ENCODE measurements at places on chromosomes 5 and 9. TPM values are rescaled to one million over a fixed set of nuclear protein-coding genes. Genes with fewer than 3 reads are reported as not detected.
A peak's percentile ranks its signal among the peaks of the same experiment; 100 is the strongest.

DNA sequence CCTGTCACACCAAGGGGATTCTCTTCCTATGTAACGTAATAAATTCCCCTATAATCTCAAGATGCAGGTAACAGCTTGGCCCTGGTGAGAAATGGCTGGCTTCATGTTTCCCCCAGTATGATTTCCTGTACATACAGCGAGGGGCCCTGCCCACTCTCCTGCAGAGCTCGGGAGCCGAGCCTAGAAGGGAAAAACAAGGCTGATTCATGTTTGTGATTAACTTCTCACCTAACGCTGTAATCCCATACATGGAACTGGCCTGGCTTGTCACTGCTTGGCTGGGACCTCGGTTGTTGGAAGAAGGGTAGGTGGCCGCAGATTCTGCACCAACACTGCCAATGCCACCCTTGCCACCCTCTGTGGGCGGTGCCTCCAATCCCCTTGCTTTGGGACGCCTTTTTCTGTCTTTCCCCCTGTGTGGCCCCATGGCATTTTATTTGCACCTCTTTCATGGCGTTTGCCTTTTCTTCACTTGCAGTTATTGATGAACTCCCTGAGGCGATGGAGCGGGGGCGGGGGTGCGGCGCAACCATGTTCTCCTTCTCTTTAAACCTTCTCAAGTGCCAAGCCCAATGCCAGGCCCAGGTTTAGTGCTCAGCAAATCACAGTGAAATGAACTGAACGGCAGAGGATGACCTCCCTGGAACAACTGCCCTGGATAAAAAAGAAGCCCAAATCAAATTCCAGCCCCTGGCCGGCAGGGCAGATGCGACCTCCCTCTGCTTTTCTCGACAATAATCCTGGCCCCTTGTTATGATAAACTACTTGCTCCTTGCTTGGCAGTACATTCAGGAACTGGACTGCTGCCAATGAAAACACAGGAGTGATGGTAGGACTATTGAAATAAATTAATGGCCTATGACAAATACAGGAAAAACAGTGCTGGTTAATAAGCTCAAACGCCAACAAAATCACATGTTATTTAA is 108.1 kb downstream of the TMEM174 start:
- DNase-seq = no peak

DNA sequence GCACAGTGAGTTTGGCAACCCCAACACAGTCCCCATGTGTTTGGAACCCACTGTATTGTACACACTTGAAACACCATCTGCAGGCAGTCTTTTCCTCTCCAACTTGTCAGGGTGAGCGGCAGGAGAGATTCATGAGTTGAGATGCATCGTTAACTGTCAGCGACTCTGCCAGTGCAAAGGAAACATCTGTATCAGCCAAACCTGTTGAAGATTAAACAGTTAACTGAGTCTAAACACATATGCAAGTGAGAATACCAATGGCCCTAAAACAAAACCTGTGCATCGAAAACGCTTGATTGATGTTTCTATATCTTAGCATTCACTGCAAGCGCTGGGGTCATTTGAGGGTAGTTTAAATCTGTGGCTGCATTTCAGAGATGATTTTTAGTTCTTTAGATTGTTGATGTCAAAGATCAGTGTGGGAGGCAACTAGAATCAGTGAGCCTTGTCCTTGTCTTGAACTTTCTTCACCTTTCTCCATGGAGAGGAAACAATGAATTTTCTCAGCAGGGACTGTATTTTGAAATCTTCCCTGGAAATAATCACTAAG is 41.3 kb upstream of the PAM start:
- DNase-seq = no peak

GRCh38 chr9:121876658-121877271 is 216.3 kb downstream of the TTLL11 start:
- no peak for DNase-seq

GRCh38 chr5:1699394-1699793 is 100.2 kb downstream of the MRPL36 start:
- DNase-seq = no peak

GRCh38 chr5:156218367-156219158 is 108.4 kb upstream of the SGCD start:
- no peak for DNase-seq

- no peak for DNase-seq
Observed at GRCh38 chr9:34252670-34253459, 74.0 kb downstream of the UBAP1 start.

DNA sequence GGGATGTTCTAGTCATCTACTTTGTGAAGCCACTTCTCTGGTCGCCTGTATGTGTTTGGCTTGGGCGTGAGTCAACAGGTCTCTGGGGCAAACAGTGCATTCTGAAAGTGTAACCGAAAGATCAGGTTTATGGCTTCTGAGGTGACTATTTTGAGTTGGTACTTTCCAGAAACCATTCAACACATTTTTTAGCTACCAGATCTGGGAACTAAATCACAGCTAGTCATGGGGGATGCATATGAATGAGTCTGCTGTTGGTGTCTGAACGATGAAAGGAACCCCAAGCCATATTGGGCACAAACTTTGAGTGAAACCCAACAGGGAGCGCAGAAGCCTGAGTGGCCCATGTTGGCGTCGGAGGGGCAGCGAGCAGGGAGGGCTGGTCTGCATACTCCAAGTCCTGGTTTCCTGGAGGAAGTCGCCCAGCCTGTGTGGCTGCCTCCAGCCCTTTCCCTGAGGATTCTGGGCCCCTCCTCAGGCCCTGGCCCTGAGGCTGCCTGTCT is 35.3 kb downstream of the UBE2QL1 start:
- DNase-seq = no peak

GRCh38 chr5:93636837-93637236 is 53.8 kb downstream of the NR2F1 start:
- DNase-seq = no peak

- no peak for DNase-seq
Observed at GRCh38 chr5:170985486-170985885, 123.7 kb downstream of the RANBP17 start.

- no peak for DNase-seq
Observed at GRCh38 chr5:174411479-174411819, 312.9 kb upstream of the MSX2 start.

DNA sequence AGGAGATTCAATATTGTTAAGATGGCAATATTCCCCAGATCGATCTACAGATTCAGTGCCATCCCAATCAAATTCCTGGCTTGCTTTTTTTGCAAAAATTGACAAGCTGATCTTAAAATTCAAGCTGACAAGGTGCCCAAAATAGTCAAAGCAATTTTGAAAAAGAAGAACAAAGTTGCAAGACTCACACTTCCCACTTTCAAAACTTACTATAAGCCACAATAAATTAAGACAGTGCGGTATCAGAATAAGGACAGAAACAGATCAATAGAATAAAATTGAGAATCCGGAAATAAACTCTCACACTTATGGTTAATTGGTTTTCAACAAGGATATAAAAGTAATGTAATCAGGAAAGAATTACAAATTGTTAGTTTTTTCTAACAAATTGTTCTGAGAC is 97.1 kb downstream of the NRG2 start:
- no peak for DNase-seq

- DNase-seq = no peak
Observed at GRCh38 chr9:126851286-126851880, 9.1 kb upstream of the ZBTB34 start.

- no peak for DNase-seq
Observed at GRCh38 chr5:171428168-171428696, 8.8 kb downstream of the FGF18 start.

- DNase-seq = no peak
Observed at GRCh38 chr9:131625790-131626670, 80.7 kb downstream of the PRRT1B start.

- no peak for DNase-seq
Observed at GRCh38 chr5:33934176-33934575, 2.0 kb upstream of the RXFP3 start.

GRCh38 chr9:13726746-13727145 is 447.3 kb upstream of the MPDZ start:
- DNase-seq = no peak

DNA sequence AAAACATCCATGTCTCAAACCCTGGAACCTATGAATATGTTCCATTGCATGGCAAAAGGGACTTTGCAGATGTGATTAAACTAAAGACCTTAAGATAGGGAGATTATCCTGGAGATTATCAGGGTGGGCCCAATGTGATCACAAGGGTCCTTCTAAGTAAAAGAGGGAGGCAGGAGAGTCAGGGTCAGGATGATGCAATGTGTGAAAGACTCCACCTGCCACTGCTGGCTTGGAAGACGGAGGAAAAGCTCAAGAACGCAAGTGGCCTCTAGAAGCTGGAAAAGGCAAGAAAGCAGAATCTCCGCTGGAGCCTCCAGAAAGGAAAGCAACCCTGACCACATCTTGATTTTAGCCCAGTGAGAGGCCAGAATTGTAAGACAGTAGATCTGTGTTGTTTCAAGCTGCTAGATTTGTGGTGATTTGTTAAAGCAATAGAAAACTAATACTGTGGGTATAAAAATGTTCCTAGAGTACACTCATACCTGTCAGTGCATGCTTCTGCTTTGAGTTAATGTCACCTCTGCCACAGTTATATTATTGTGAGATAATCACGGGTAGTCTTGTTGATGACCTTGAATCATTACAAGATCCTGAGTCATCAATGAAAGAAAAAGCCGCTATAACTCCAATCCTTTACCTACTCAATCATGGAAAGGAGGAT is 93.5 kb upstream of the TNPO1 start:
- DNase-seq = no peak

DNA sequence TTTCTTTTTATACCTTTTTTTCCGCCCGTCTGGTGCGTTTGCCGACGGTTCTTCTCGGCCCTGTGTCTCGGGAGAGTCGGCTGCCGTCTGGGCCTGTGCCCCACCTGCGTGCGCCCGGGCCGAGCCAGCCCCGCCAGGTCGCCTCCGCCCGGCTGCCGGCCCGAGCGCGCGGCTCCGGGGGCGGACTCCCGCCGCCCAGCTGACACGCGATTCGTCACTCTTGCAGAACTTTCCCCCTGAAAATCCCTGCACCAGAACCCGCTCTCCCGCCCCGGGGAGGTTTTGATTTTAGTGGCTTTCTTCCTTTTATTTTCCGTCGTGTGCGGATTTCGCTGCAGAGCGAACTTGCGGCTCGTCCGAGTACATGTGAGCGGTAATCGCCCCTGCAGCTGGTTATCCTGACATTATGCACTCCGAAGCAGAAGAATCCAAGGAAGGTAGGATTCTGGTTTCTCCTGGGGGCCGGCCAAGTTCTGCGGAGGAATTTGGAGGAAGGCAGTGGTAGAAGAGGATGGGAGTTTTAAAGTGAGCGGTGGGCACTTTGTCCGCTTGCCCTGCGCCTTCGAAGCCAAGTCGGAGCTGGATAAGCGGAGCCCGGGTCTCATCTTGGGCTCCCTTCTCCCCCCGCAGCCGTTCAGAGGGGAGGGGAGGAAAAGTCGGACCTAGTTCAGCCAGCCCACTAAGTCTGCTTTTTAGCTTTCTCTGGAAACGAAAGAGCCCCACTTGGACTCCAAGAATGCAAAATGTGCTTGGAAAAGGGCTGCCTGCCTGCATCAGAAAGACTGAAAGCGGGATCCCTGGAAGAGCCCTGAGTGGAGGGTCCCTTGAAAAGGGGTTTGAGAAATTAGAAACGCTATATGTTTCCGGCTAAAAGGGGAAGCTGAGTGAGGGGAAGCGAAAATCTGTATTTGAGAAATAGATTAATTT is at the start of gene TNFAIP8:
Gene TNFAIP8, plus strand, starts transcription at position 335 of the 927 bp plus-strand sequence. Its CDS starts 72 bp downstream, at position 407.
- DNase-seq = peak; percentile 32

- DNase-seq = no peak
Observed at GRCh38 chr9:134834957-134835419, 45.6 kb upstream of the FCN2 start.

DNA sequence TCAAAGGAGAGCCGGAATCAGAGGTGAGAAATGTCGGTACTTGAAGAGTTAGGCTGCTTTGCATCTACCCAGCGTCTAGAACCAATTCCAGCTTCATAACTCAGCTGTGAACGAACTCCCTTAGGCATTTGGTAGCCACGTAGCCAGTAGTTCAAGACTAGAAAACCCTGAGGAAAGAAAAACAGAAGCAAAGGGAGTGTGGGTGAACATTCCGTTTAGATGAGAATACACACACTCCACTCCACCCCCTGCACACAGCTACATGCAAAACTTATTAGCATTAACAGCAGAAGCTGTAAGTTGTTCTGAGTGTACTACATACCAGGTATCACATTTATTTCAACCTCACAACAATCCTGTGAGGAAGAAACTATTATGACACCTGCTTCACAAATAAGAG is 78.3 kb downstream of the SMIM23 start:
- DNase-seq = no peak

GRCh38 chr5:138024117-138024516 is 8.8 kb downstream of the FAM13B start:
- DNase-seq = no peak

- no peak for DNase-seq
Observed at GRCh38 chr9:77935211-77935610, 96.4 kb downstream of the GNAQ start.

DNA sequence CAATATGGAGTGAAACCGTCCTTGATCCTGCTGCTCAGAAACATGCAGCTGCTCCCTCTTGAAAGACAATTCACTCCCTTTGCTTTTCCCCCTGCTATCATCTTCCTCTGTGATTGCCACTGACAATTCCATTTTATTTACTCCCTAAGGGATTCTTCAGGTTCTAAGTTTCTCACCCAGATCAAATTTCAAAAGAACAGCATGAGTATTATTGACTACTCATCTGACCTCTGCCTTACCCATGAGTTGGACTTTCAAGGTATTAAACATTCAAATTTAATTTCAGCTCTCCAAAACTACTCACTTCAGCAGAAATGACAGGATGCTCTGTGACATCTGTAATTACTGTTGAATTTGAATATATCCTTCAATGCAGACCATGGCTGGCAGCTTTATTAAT is 236.5 kb upstream of the HAPLN1 start:
- no peak for DNase-seq

DNA sequence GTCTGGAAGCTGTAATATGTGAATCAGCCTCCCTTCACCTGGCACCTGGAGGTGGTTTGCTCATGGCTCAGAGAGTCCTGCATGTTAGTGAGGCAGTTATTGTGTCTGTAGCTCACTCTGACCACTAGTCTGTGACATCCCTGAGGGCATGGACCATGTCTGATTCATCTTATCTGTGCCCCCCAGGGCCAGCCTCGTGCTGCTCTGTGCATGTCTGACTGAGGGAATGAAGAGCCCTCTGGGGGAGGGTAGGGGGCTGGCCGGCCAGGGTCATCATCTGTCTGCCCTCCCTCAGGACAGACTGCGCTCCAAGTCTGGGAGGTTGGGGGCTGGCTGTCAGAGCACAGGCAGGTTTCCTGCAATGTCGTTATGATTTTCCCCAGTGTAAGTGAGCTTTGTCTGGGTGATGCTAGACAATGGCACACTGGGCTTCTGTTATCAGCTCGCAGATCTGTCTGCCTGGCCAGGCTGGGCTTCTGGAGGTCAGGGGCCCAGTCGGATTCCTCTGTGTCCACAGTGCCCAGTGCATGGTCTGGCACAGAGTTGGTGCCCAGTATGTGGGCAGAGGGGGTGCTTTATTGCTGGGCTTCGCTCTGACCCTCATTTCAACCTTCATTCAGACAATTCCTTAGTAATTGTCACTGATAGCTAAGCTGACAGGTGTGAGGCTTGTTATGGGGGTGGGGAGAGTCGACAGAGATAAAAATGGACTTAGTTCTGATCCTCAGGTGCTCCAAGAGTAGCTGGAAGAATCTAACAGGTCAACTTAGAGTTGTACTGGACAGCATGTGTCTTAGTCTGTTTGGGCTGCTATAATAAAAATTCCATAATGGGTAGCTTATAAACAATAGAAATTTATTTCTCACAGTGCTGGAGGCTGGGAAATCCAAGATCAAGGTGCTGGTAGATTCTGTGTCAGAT is 85.7 kb upstream of the SHB start:
- no peak for DNase-seq

Gene SAXO1
- 0.08 TPM for polyA plus RNA-seq

Gene PAXX
- polyA plus RNA-seq = 108 TPM

Gene HSPB3
- polyA plus RNA-seq = 0.44 TPM

Gene C9orf43
- polyA plus RNA-seq = 0.29 TPM

Gene LIX1
- 68.9 TPM for polyA plus RNA-seq

Gene MAP3K1
- 18.2 TPM for polyA plus RNA-seq

Gene CSF1R
- 66.5 TPM for polyA plus RNA-seq

Gene CCL21
- polyA plus RNA-seq = 0.18 TPM

All from spinal cord (tissue), 10 donors.